ENCODE measurements at places on chromosomes 12 and 14. TPM values are rescaled to one million over a fixed set of nuclear protein-coding genes. Genes with fewer than 3 reads are reported as not detected.

DNA sequence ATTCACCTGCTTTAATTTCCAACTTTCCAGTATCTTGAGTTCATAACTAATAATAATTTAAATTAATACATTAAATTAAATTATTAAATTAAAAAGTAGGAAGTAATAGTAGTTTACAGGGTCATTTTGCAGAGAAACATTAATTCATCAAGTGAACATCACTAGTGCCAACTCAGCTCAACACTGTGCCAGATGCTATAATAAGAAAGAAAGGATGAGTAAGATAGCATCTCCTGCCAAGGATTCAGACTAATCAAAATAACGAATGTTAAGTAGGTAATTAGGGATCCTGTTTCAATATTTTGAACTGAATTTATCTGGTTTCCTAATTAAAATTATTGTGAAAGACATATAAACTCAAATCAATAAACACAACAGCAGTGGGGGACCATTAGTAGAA, 596.7 kb downstream of the SLC6A15 start:
- no peak overlapping the region for H3K27ac ChIP-seq
- no peak overlapping the region for H3K4me3 ChIP-seq

GRCh38 chr12:98228683-98229539, 286.5 kb upstream of the TMPO start:
- no peak for DNase-seq
- no peaks in the 10 kb centered on the region for H3K36me3 ChIP-seq
- H3K27ac ChIP-seq, result no peak overlapping the region

DNA sequence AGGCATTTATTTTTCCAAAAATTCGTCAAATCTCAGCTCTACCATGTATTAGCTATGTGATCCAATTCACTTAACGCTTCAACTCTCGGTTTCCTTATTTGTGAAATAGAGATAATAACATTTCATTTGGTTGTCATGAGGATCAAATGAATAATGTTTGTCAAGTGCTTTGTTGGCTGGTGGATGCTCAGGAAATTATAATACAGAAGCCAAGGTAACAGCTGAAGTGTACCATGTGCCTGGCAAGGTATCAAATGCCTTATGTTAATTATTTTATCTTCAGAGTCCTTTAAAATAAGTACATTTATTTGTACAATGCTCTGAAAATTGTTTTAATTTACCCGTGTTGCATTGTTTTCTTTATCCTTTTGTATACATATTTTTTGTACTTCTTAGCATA, 6.1 kb upstream of the PRKCH start:
- H3K36me3 ChIP-seq, result peaks cover 4% of the 10 kb centered on the region
- no peak for DNase-seq
- no peak overlapping the region for H3K4me3 ChIP-seq
- H3K4me1 ChIP-seq, result no peaks in the 10 kb centered on the region
- H3K27me3 ChIP-seq, result peaks cover 2% of the 10 kb centered on the region

Gene TBC1D30
- 2.8 TPM for total RNA-seq

- H3K36me3 ChIP-seq, result no peaks in the 10 kb centered on the region
- peak overlapping the region; percentile 39 for H3K27ac ChIP-seq
- peak overlapping the region; percentile 70 for H3K4me3 ChIP-seq
- H3K27me3 ChIP-seq, result peaks cover 29% of the 10 kb centered on the region
Measured at GRCh38 chr14:55128386-55129085, 516 bp upstream of the LGALS3 start.

Gene ASPG
- 4.0 TPM for total RNA-seq

- DNase-seq, result no peak
- no peaks in the 10 kb centered on the region for H3K4me1 ChIP-seq
- no peak overlapping the region for H3K27ac ChIP-seq
- no peak overlapping the region for H3K4me3 ChIP-seq
Measured at GRCh38 chr12:88985631-88986030, 366.7 kb downstream of the DUSP6 start.

Gene NGDN
- total RNA-seq, result 51.2 TPM

DNA sequence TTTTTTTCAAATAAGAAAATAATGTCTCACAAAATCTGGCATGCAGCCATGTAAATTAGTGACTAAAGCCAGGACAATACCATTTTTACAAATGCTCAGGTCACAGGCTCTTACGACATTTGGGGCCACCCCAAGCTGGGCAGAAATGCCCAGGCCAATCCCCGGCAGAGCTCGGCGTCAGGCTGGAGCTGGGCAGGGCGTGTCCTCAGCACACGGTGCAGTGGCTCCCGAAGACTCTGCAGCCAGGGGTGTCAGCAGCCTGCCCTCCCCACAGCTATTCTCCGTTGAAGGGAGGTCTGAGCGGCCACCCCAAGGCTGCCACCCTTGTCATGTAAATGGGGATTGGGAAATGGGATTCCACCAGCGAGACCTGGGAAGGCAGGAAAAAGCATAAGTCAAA, 158.6 kb downstream of the DICER1 start:
- no peak overlapping the region for H3K27ac ChIP-seq
- H3K4me1 ChIP-seq, result peaks cover 4% of the 10 kb centered on the region
- DNase-seq, result no peak
- H3K4me3 ChIP-seq, result no peak overlapping the region
- no peaks in the 10 kb centered on the region for H3K36me3 ChIP-seq
- peaks cover 58% of the 10 kb centered on the region for H3K27me3 ChIP-seq

Gene NELL2
- 1.9 TPM for total RNA-seq

Gene SRRM4
- 1.9 TPM for total RNA-seq

Gene IFNG-AS1
- not detected for total RNA-seq

- no peak overlapping the region for H3K4me3 ChIP-seq
- peaks cover 27% of the 10 kb centered on the region for H3K4me1 ChIP-seq
- H3K27me3 ChIP-seq, result peaks cover 2% of the 10 kb centered on the region
- H3K36me3 ChIP-seq, result no peaks in the 10 kb centered on the region
- no peak for DNase-seq
Measured at GRCh38 chr12:104180374-104180773, 35.2 kb upstream of the TXNRD1 start.

Gene NPFF
- total RNA-seq, result not detected

Gene REP15
- 2.3 TPM for total RNA-seq

Gene OTOGL
- total RNA-seq, result 0.60 TPM

DNA sequence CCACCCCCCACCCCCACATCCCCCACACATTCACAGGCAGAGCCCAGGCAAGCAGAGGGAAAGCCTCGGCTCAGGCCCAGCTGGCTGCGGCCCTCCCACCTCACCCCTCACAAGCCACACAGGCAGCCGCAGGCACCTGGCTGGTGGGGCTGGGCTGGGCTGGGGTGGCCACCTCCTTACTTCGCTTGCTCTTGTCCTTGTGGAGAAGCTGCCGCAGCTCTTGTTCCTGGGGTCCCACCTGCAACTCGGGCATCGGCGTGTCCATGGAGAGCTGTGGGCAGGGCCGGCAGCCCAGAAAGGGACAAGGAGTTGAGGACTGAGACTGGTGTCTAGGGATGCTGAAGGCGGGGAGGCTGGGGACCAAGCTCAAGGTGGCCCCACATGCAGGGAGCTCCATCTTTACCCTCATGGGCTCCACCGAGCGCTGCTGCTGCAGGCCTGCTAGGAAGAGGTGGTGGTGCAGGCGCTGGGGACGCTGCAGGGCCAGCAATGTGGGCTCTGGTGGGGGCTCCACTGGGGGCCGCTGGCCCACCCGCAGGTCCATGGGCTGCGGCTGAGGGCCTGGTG, 21.2 kb downstream of the HDAC7 start:
- H3K27me3 ChIP-seq, result no peaks in the 10 kb centered on the region
- DNase-seq, result no peak
- H3K27ac ChIP-seq, result no peak overlapping the region

DNA sequence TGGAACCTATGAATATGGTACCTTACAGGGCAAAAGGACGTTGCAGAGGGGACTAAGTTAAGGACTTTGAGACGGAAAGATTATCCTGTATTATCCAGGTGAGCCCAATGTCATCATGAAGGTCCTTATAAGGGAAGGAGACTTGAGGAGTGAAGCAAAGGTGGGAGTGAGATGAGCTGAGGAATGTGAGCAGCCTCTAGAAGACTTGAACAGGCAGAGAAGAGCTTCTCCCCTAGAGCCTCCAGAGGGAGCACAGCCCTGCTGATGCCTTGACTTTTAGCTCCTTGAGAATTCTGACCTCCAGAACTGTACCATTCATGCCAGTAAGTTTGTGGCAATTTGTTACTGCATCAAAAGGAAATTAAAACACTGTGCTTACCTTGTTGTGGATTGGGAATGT, 41.8 kb upstream of the DCD start:
- H3K27me3 ChIP-seq, result peaks cover 42% of the 10 kb centered on the region
- no peak overlapping the region for H3K27ac ChIP-seq
- no peak overlapping the region for H3K4me3 ChIP-seq
- H3K36me3 ChIP-seq, result no peaks in the 10 kb centered on the region

GRCh38 chr12:20527417-20528163, 159.3 kb downstream of the PDE3A start:
- no peak for DNase-seq
- no peak overlapping the region for H3K4me3 ChIP-seq
- peaks cover 5% of the 10 kb centered on the region for H3K4me1 ChIP-seq
- no peak overlapping the region for H3K27ac ChIP-seq
- no peaks in the 10 kb centered on the region for H3K36me3 ChIP-seq

Gene RDH11
- 55.6 TPM for total RNA-seq

Gene AQP2
- not detected for total RNA-seq

Gene ANHX
- total RNA-seq, result not detected

DNA sequence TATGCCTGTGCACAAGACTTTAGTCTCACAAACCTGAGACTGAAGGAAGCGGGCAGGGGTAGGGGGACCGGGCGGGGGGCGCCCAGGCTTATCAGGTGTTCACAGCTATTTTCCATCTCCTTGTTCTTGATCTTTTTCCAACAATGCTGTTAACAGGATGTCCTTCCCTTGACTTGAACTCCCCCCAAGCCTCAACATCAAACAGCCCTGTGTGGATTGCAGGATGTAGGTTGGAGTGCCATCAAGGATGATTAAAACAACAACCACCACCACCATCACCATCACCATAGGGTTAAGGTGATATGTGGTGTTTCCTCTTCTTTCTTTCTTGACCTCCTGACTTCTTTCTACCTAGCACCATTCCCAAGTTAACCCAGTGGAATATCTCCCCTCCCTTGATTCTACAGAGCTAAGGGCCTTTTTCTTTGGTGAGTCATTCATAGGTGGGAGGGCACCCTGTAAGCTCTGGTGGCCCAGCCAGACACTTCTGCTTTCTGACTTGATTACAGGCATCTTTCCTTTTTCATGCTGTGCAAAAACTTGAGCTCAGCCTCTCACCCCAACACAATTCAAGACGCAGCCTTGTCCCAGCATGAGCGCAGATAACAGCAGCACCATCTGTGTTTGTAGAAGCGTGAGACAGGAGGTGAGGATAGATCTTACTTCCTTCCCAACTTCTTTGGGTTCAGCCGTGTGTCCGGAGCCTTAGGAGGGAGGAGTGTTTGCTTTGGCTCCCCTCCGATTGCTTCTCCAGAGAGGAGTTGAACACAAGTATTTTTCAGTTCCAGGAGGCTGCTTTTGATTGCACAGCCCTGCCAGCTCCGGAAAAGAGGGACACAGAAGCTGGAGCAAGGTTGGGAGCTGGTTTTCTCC, 26.8 kb downstream of the FLVCR2 start:
- no peak overlapping the region for H3K27ac ChIP-seq
- no peak for DNase-seq
- no peaks in the 10 kb centered on the region for H3K4me1 ChIP-seq
- H3K27me3 ChIP-seq, result peaks cover 3% of the 10 kb centered on the region
- no peak overlapping the region for H3K4me3 ChIP-seq

Gene LBHD2
- total RNA-seq, result not detected

DNA sequence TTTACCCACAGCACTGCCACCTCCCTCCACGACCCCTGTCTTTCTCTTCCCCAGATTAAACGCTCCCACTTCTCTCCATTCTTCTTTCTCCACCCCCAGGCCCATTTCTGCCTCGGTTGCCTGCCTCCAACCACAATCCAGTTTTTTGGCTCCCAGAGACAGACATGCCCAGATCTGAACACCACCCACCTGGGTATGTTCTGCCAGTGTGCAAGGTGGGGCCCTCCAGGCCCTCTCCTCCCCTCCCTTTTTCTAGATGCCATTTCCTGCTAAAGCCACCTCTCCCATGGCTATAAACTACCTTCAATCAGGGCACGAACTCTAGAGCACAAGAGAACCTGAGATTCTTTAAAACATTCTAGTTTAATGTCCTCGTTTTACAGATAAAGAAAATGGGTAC, 63.3 kb downstream of the IRF2BPL start:
- no peaks in the 10 kb centered on the region for H3K27me3 ChIP-seq
- no peak overlapping the region for H3K4me3 ChIP-seq
- peak overlapping the region; percentile 78 for H3K27ac ChIP-seq
- H3K36me3 ChIP-seq, result no peaks in the 10 kb centered on the region

Gene CMKLR1
- total RNA-seq, result 1.7 TPM

- H3K27me3 ChIP-seq, result peaks cover 6% of the 10 kb centered on the region
- no peak for DNase-seq
- peaks cover 22% of the 10 kb centered on the region for H3K4me1 ChIP-seq
- H3K4me3 ChIP-seq, result peak overlapping the region; percentile 94
Measured at GRCh38 chr14:60736494-60736893, 1.9 kb downstream of the MNAT1 start.

DNA sequence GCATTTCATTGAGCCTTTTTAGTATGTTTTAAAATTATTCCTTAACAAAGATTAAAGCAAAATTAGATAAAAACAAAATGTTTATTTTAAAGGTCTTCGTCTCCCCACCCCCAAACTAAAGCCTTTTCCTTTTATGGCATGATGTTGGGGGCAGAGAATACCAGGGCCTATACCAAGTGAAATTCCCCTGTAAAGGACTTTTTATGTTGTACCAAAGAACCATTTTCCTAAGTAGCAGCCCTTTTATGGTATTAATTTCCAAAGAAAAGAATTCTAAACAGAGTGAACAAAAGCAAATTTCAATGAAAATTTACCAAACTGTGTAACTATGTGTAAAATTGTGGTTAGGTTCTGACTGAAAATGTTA, 71.9 kb upstream of the GNPNAT1 start:
- no peaks in the 10 kb centered on the region for H3K27me3 ChIP-seq
- H3K4me3 ChIP-seq, result no peak overlapping the region
- peak overlapping the region; percentile 75 for H3K27ac ChIP-seq
- H3K36me3 ChIP-seq, result peaks cover 27% of the 10 kb centered on the region
- DNase-seq, result no peak
- H3K4me1 ChIP-seq, result peaks cover 9% of the 10 kb centered on the region

- H3K4me1 ChIP-seq, result peaks cover 34% of the 10 kb centered on the region
- H3K27ac ChIP-seq, result peak overlapping the region; percentile 34
- peak; percentile 39 for DNase-seq
- H3K27me3 ChIP-seq, result no peaks in the 10 kb centered on the region
- no peaks in the 10 kb centered on the region for H3K36me3 ChIP-seq
Measured at GRCh38 chr12:12786706-12787601, 1.5 kb downstream of the APOLD1 start.

DNA sequence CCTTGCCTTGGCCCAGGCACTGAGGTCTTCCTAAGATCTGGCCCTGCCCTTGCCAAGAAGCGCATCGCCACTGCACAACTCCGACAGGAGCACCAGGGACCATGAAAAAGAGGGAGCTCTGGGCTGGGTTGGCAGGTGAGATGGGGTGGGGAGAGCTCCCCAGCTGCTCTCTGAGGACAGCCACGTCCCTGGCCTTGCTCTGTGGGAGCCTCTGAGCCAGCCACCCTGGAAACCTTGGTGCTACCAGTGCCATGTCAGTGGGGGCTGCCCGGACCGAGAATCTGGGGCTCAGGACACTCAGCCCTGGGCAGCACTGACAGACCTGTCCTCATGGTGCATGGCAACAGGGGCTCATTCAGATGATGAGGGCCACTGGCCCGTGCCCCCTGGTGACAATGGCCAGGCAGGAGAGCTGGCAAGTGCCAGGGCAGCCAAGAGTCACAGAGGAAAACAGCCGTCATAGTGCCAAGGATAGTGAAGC, 134.8 kb downstream of the ZFP36L1 start:
- H3K4me1 ChIP-seq, result peaks cover 76% of the 10 kb centered on the region
- DNase-seq, result no peak
- H3K4me3 ChIP-seq, result no peak overlapping the region
- H3K36me3 ChIP-seq, result no peaks in the 10 kb centered on the region
- peak overlapping the region; percentile 97 for H3K27ac ChIP-seq

Data from mesothelial cell of epicardium (in vitro differentiated cells).